ENCODE measurements at places on chromosomes 1 and 21.

GRCh38 chr1:247421074-247421473 lies 5.1 kb downstream of the NLRP3 start:
- DNase-seq = no peak

GRCh38 chr1:218850367-218850766 lies 323.3 kb upstream of the LYPLAL1 start:
- DNase-seq = no peak

DNA sequence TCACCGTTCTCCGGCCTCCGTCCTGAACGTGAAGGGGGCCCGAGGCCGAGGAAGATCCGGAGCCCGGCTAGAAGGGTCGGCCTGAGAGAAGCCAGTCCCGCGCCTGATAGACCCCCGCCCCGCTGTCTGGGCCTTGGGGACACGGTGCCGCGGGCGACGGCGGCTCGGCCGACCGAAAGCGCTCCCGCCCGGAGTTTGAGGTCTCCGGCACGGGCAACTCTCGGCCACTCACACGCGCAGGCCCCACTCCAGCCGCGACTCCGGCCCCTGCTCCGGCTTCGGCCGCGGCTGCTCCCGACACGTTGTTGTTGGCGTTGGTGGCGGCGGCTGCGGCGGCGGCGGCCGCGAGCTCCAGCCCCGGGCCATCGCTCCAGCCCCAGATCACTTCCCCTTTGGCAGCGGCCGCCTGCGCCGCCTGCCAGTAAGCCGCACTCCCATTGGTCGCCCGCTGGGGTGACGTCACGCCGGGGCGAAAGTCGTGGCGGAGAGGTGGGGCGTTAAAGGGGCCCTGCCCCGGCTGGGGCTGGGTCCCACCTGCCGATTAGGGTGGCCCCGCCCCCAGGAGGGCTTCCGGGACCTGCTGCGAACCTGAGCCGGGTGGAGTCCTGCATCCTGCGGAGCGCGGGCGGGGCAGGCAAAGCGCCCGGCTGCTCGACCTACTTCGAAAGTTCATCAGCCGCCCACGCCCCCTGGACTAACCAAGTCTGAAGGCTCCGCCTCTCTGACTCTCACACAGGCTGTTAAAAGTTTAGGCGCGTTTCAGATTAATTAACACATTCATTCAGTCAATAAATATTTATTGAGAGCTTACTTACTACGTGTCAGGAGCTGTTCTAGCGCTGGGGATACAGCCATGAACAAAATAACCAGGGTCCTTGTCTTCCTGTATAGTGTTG lies at the start of gene EFCAB14:
EFCAB14 (minus strand) TSS at position 388 of the 896 bp plus-strand sequence. CDS start 1,027 bp downstream, outside the sequence.
- peak; percentile 56 for DNase-seq

GRCh38 chr1:213419401-213420030 lies 368.5 kb downstream of the RPS6KC1 start:
- no peak for DNase-seq

DNA sequence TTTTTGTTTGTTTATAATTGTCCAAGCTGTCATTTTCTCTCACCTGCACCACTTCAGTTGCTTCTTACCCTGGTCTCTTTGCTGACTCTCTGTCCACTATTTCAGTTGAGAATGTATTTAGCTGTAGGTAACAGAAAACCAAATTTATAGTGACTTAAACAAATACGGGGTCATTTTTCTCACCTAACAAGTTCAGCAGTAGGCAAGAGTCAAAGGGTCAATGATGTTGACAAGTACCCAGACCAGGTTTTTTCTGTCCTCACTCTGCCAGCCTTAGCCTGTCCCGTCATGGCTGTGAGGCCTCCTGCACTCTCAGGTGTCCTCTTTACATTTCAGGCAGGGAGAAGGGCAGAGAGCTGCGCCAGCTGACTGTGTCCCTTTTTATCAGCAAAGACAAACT lies 11.8 kb downstream of the RIIAD1 start:
- no peak for DNase-seq

GRCh38 chr1:158942490-158942889 lies 11.1 kb downstream of the PYHIN1 start:
- DNase-seq = no peak

DNA sequence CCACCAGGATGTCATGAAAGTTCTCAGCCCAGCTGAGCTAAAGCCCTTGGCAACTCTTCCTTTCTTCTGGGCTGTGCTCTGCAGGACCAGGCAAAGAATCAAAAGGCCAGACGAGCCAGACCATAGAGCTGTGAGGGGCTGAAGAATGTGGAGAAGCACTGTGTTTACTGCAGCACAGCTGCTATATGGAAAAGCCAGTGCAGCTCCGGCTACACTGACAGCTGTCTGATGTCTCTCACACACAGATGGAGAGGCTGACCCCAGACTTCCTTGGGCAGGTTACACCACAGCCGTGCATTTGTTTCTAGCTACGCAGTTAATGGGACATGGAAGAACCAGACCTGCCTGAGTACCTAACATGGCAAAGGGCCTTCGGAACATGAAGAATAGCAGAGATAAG lies 40.3 kb downstream of the CD247 start:
- DNase-seq = no peak

GRCh38 chr21:45127937-45128336 lies 53.6 kb downstream of the ADARB1 start:
- no peak for DNase-seq

DNA sequence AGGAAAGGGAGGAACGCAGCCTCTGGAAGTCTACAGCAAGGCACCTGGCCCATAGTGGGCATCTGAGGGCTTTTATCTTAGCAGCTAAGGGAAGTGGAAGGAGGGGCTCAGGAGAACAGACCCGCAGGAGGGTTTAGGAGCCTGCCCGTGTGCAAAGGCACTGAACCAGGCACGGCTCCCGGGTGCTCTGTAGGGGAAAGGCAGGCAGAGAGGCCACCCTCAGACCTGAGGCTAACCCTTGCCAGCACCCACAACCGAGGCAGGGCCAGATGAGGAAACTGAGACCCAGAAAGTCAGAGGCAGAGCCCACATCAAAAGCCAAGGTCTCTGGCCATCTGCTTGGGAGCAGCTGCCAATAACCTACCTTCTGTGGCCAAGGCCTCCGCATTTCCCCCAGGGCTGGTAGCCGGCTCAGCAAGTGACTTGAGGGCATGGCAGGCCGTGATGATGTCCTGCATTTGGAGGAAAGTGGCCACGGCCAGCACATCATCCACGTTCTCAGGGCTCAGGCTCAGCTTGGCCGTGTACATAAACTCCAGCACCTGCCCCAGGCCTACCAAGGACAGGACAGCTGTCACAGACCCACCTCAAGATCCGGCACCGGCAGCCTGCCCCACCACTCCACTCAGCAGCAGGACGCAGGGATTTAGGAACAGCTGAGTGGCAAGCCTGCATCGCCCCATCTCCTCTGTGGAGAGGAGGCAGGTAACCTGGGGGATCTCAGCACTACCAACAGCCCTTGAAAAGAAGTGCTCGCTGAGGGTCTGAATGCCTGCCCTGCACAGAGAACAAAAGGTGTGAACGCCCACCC lies 29.1 kb downstream of the ZBTB17 start:
- no peak for DNase-seq

DNA sequence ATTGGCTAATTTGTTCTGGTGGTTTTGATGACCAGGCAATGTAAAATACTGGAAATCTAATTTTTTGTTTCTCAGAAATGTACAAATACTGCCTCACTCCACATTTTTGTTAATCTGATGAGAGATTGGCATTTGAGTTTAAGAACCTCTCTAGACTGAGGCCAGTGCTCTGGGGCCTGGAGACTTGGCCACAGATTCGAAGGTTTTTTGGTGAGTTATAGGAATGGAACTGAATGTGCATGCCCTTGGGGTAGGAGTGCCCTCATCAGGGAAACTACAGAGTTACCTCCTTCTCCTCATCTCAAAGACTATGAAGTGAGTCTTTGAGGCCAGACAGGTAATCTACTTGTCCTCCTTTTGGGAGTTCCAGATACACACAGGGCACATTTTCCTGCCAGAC lies 347.9 kb downstream of the LTN1 start:
- no peak for DNase-seq

DNA sequence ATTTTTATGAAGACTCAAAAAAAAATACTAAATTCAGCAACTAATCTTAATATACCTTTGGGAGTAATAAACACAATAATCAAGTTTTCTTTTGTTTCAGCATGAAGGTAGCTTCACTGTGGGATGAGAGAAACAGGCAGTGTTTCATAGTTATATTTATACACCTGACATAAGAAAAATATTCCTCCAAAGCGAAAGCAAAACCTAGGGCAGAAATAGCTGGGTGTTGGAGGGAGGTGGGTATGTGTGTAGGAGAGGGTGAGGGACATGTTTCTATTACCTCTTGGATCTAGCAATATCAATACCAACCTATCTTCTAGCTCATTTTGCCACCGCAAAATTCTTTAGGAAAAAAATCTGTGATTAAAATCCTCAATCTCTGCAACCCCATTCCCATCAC lies 24.9 kb upstream of the MAN1A2 start:
- DNase-seq = no peak

DNA sequence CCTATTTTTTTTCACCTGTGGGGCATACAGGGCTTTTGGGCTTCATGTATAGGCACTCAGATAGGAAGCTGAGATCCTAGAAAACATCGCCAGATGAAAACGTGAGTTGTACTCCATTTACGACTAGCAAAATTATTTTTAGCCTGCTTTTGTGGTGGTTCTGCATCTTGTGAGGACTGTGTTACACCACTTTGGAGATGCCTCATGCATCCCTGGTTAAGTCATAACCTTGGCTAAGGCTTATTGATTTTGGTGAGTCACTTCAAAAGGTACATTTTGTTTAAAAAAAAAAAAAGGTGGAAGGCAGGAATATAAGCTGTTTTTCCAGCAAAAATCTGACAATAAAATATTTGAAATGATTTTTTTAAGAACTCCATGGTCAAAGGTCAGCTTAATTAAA lies 101.8 kb upstream of the OLFM3 start:
- no peak for DNase-seq

- DNase-seq = no peak
Measured at GRCh38 chr1:177479600-177479999, 308.8 kb downstream of the BRINP2 start.

All from HFF-Myc (cell line).